ENCODE measurements at places on chromosomes 5 and 9.

DNA sequence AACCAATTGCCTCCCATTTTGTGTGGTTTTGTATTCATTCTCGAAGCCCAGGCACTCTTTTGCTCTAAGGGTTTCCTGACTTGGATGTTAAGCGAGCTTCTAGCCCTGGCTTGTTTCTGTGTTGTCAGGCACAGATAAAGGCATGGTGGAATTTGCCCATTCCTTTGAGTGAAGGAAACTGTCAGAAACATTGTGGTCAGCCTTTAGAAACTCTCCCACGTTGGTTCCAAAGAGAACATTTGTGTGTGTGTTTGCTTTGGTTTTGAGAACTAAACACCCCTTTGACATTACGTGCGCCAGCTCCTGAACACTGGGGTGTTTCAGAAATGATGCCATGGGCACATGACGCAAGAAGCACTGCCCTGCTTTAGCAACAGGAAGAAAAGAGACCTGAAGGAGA, 320.9 kb downstream of the NTRK2 start:
- DNase-seq = no peak

GRCh38 chr5:169970911-169971765, 9.2 kb downstream of the INSYN2B start:
- DNase-seq = no peak

DNA sequence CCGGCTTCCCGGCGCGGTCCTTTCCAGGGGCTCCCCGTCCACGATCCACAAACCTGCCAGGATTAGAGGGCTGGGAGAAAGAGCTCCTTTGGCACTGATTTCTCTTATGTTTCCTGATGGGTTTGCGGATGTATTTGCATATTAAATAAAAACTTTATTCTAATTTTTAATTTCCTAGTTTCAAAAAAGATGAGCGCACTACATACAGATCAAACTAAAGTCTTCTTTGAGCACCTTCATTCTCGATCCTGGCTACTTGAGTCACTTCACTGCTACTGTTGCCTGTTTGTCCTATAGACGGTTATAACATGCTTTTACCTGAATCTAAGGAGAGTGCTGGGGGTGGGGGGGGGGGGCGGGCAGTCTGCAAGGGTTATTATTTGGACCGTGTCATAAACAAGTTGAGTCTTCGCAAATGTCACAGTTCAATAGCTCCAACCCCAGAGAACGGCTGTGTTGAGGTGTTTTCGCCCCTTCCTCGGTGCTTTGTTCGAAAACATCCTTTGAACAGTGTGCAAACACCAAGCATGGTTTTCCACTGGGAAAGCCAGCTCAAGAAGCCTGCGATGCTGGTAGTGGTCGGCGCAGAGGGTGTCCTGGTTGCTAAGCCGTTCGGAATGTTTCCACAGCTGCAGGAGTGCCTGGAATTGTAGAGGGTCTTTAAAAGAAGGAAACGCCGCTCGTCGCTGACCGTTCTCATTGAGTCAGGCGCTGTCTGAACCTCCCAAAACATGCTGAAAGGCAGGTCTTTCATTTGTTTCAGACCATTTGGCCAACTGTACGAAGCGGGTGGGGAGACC, 1.1 kb upstream of the STK10 start:
- DNase-seq = no peak

DNA sequence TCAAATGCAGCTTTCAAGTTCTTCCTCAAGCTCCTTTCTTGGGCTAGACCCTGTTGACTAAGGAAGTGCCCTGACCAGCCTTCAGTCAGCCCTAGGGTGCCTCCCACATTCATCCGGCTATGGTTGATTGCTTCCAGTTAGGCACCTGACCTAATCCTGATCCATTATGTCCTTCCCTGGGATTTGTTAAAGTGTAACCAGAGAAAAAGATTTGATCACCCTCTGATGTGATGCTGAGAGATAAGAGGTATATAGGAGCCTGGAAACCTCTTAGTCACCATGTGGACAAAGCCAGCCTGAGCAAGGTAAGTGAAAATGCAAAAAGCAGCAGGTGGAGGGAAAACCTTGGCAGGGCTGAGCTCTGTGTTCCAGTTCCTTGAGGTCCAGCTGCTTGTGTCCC, 178.8 kb upstream of the ERCC6L2 start:
- no peak for DNase-seq

GRCh38 chr5:150637245-150638052, 3.0 kb upstream of the SYNPO start:
- DNase-seq = peak; percentile 90

DNA sequence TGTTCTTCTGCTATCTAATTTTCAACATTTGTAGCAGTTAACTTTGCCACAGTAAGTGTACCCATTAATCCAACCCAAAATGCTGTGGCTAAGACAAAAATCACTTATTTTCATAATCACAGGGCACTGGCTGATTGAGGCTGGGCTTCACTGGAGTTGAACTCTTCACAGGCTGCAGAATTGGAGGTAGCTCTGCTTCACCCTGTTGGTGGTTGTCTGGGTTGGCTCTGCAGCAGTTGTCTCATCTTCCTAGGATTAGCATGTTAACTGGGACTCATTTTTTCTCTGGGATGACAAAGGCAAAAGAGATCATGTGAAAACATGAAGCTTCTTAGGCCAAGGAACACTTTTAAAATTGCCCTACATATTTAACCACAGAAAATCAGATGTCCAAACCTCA, 518.9 kb downstream of the TLR4 start:
- DNase-seq = no peak

- no peak for DNase-seq
Observed at GRCh38 chr5:97098922-97099321, 43.5 kb downstream of the LIX1 start.

Data from T47D (cell line).